ENCODE measurements at places on chromosomes 16 and 17.

GRCh38 chr16:54932021-54932660 lies 1.5 kb downstream of the IRX5 start:
- DNase-seq, result no peak

DNA sequence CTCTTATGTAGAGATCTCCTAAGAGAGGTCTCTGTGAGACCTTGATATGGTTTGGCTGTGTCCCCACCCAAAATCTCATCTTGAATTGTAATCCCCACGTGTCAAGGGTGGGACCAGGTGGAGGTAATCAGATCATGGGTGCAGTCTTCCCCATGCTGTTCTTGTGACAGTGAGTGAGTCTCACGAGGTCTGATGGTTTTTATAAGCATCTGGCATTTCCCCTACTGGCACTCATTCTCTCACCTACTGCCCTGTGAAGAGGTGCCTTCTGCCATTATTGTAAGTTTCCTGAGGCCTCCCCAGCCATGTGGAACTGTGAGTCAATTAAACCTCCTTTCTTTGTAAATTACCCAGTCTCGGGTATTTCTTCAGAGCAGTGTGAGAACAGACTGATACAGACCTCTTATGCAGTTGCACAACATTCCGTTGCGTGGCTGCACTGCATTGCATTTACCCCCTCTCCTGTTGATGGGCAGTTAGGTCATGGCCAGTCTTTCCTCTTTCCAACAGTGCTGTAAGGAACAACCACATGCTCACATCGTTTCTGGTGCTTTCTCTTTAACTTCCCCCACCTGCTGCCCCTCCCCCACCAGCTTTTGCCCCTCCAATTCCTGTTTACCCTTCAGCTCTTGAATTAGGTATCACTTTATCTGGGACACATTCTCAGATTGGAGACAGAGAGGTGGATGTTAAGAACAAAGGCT lies 43.6 kb upstream of the MED9 start:
- no peak for DNase-seq

DNA sequence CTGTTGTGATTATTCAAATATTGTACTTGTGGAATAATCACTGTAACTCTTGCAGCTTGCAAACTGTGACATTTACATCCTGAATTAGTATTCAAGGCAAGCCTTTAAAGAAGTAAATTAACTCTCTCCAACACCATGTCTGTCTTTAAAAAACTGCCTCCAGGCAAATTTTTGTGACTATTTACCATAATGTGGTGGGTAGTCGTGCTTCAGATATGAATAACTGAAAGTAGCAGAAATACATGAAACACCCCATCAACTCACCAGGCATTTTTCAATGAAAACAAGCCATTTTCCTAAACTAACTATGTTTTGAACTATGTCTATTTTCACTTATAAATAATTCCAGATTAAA lies 217.4 kb upstream of the PSMD7 start:
- no peak for DNase-seq

DNA sequence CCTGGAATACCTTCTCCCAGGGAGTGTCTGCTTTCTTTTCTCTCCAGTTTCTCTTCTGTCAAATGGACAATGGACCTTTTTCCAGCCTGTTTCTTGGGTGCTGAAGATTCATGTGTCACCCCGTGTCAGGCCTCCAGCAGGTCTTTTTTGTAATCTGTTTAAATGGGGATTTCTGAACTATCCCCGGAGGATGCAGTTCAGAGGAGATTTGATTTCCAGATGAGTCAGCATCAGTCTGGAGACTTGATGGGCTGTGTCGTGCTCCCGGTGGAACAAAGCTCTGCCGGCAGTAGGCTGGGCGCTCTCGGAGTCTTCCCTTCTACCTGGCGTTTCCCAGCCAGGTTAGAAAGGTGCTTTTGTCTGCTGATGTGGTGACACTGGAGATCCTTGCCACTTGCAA lies 440.6 kb downstream of the HS3ST3B1 start:
- DNase-seq, result no peak

- no peak for DNase-seq
These were observed 308.3 kb downstream of the FOXL1 start for GRCh38 chr16:86886651-86887050.

DNA sequence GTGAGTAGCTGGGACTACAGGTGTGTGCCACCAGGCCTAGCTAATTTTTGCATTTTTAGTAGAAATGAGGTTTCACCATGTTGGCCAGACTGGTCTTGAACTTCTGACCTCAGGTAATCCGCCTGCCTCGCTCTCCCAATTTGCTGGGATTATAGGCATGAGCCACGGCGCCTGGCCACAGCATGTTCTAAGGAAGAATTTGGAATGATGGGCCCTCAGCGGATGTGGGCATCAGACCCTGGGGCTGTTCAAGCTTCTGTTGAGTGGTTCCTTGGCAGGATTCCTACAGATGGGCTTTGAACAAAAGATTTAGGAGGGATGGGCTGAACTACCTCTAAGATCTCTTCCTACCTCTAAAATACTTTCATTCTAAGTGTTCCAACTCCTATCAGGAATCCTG lies 4.1 kb downstream of the PRPSAP2 start:
- no peak for DNase-seq

GRCh38 chr17:55652114-55652823 lies 70.4 kb downstream of the TMEM100 start:
- DNase-seq, result no peak

DNA sequence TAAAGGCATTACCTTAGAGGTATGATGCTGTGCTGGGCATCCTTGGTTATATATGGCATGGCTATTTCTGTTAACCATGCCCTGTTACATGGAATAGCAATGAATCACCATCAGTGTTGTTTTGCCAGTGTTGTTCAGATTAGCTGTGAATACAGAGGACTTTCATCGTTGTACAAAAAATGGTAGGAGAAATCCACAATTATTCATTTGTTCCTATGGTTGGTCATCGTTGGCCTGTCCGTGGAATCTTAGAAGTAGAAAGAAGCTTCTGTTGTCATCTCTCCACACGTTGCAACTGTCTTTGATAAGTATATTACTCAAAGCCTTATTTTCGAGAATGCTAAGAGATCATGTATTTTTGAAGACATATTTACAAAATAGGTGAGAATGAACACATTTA lies 114.3 kb upstream of the CACNG5 start:
- DNase-seq, result no peak

- no peak for DNase-seq
These were observed 34.8 kb downstream of the RPGRIP1L start for GRCh38 chr16:53668869-53669268.

- peak; percentile 76 for DNase-seq
These were observed at the start of gene OVCA2 for GRCh38 chr17:2041561-2042389. Gene OVCA2, plus strand, starts transcription at chr17:2042022. Its CDS starts 26 bp downstream, at chr17:2042048.

- peak; percentile 17 for DNase-seq
These were observed 4.7 kb upstream of the PIPOX start for GRCh38 chr17:29038085-29038795.

- no peak for DNase-seq
These were observed 47.6 kb downstream of the IL21R start for GRCh38 chr16:27449434-27450195.

GRCh38 chr16:74800216-74800871 lies 25.7 kb upstream of the FA2H start:
- no peak for DNase-seq

DNA sequence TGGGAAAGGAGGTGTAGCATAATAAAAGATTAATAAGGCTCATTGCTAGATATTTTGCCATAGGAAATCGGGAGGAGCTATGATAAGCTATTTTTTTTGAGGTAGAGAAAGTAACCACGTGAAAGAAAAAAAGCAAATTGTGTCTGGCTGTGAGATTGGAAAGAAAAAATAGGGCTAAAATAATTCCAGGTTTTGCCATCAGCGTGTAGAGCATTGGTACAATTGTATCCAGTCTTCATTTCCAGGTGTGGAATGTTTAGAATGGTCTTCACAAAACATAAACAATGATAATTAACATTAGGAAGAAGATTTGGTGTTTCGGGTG lies 1.1 kb downstream of the TANC2 start:
- DNase-seq, result no peak

DNA sequence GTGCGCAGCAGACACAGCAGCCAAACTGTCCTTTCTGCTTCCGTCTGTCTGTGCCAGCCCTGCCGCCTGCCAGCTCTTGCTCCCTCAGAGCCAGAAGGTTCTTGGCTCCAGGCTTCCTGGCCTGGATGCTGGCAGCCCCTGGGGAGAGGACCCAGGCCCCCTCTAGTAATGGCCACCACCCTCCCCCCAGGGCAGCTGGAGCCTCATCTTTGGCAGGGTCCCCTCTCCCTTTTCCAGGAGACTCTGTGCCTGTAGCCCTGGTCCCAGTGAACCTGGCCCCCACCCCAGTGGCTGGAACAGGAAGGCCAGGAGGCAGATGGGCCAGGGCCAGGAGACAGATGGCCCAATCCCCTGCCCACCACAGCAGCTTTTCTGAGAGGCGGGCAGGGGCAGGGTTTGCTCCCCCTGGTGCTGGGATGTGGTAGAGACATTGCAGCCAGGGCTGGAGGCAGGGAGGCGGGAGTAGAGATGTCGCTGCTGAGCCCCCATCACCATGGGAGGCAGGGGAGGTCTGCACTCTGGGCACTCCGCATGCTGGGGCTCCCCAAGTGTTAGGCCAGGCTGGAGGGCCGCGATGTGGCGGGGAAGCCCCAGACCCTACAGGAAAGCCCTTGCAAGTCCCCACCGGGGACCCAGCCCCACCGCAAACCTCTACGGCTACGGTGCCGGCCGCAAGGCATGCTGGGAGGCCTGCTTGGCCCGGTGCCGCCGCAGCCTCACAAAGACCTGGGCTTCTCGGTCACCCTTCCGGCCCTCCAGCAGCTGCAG lies 16.7 kb downstream of the UNC13D start:
- DNase-seq, result no peak

DNA sequence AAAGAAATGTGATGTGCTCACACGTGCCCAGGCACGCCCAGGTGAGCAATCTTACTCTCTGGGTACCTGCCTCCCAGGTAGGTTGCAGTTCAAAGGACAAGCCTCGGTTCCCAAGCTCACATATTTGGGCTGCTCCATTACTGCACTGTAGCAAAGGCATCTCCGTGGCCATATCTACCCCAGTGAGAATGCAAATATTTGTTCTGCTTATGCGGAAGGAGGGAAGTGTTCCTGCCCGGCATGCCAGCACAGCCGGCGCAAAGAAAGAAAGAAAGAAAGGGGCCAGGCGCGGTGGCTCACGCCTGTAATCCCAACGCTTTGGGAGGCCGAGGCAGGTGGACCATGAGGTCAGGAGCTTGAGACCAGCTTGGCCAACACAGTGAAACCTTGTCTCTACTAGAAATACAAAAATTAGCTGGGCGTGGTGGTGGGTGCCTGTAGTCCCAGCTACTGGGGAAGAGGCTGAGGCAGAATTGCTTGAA lies 30.7 kb downstream of the SLC43A2 start:
- DNase-seq, result no peak

DNA sequence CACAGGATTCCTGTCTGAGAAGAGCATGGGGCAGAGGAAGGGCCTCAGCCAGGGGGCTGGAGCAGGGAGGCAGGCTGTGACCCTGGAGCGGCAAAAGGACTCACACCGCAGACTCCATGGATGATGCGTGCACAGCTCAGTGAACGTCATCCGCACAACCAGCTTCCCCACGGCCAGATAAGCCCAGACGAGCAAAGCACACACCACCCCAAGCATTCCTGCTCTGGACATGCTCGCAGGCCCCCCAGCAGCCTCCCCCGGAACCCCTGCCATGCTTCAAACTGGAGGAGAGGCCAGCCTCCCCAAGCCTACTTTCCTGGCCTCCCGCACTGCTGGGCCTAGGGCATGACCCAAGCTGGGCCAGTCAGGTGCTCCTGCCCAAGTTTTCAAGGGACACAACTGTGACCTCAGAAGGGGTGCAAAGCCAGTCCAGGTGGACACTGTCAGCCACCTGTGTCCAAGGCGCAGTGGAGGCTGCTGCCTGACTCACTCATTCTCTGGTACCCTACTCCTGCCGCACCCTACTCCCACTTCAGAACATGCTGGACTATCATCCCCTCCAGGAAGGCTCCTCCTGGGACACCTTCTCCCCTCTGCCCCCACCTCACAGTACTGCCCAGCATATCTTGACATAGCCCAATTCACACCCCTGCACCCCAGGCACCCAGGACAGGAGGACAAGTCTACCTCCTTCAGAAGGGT lies 4.8 kb downstream of the BCAR1 start:
- DNase-seq, result no peak

DNA sequence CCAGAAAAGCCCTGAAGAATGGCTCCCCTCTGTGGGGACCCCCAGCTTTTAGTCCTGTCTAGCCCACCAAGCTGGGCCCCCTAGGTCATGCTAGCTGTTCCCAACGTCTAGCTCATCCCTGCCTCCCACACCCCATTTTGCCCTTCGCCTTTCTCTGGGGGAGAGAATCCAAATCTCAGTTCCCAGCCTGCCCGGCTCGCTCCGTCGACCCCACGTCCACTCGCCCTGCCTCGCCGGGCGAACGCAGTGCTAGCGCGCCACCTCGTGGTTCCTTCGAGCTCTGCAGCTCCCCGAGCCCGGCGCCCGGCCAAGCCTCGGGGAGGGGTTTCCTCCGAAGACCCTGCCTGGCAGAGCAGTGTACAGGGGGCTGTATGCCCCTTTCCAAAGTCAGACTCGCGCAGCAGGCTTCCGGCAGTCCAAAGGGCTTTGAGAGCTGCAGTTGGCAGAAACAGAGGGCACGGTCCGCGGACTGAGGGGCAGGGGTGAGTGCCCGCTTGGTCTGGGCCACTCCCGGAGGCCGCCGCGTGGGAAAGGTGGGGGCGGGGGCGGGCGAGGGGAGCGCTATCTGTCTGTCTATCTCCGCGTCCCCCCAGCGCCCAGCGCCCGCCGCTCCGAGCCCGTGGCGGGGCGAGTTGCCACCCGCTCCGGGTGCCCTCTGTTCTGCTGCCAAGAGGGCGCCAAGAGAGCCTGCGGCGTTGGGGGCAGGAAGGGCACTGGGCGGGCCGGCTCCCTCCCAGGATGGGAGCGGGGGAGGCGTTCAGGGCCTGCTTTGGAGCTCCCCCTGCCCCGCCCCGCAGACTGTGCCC lies 1.7 kb upstream of the DLX3 start:
- no peak for DNase-seq

DNA sequence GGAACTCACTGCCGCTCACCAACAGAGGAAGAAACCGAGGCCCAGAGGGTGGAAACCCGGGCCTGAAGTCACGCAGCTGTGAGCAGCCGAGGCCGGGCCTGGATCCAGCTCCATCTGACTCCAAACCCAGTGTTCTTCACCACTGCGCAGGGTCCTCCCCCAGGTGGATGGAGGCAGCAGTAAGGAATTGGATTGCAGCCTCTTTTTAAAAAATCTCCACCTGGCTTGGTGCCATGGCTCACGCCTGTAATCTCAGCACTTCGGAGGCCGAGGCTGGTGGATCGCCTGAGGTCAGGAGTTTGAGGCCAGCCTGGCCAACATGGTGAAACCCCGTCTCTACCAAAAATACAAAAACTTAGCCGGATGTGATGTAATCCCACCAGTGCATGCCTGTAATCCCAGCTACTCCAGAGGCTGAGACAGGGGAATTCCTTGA lies 177.2 kb downstream of the FOXL1 start:
- DNase-seq, result no peak

DNA sequence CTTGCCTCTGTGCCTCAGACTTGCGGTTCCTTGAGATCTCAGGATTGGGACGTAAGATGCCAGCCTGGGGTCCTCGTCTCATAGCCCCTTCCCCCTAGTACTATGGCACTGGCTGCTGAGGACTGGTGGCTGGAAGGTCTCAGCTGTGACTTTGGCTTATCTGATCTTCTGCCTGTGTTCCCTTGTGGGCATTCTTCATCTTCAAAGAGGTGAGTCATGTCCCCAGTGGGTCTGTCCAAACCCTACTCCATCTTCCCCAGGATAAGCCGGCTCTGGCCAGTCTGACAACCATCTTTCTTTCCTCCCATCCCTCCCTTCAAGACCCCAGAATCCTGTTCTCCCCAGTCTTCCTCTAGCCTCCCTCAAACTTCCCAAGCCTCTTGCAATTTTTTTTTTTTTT lies 3.6 kb downstream of the CD19 start:
- no peak for DNase-seq

- DNase-seq, result no peak
These were observed 31.9 kb downstream of the SLFN11 start for GRCh38 chr17:35341411-35341992.

- DNase-seq, result no peak
These were observed 10.7 kb downstream of the UBE2I start for GRCh38 chr16:1320097-1320496.
